DND-41 (cell line): ENCODE measurements at places on chromosomes 2 and 18.

GRCh38 chr2:233745073-233745755 lies 14.9 kb upstream of the UGT1A1 start:
- no peak for DNase-seq

- DNase-seq, result no peak
Observed at GRCh38 chr2:144515099-144515695, 4.7 kb downstream of the ZEB2 start.

DNA sequence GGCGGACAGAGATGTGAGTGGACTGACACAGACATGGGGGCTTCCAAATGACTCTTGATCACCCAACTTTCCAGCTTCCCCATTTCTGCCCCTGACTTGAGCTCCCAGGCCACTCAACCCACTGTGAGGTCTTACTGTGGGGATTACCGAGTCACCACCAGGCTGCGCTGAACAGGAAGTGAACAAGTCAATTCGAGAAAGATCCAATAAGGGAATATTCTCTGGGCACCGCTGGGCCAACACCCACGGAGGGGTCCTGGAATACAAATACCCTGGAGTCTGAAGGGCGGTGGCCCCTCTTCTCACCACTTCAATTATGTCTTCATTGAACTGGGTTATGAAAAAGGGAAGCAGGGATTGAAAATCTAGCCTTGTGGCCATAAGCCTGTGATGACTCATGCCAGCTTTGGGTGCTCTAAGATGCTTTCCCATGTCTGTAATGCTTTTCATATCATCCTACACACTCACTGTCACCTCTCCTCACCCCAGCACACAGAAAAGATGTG lies 37.7 kb downstream of the BCL11A start:
- no peak for DNase-seq

DNA sequence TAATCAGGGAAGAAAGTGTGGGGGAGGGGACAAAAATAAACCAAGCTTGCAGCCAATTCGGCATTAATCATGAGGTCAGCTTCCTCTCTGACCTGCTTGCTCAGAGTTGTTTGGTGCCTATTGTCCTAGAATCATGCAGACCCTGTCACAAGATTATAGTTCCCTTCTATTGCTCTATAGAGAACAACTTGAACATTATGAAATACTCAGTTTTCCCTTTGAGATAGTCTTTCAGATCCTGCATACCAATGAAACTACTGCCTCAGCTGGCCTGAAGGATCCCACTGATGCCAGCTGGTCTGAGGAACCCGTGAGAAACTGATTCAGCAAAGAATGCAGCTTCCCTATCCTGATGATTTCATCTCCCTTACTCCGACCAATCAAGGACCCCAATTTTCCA lies 955 bp upstream of the BBS5 start:
- no peak for DNase-seq

- DNase-seq, result no peak
Observed at GRCh38 chr2:134736167-134736880, 17.5 kb upstream of the TMEM163 start.

DNA sequence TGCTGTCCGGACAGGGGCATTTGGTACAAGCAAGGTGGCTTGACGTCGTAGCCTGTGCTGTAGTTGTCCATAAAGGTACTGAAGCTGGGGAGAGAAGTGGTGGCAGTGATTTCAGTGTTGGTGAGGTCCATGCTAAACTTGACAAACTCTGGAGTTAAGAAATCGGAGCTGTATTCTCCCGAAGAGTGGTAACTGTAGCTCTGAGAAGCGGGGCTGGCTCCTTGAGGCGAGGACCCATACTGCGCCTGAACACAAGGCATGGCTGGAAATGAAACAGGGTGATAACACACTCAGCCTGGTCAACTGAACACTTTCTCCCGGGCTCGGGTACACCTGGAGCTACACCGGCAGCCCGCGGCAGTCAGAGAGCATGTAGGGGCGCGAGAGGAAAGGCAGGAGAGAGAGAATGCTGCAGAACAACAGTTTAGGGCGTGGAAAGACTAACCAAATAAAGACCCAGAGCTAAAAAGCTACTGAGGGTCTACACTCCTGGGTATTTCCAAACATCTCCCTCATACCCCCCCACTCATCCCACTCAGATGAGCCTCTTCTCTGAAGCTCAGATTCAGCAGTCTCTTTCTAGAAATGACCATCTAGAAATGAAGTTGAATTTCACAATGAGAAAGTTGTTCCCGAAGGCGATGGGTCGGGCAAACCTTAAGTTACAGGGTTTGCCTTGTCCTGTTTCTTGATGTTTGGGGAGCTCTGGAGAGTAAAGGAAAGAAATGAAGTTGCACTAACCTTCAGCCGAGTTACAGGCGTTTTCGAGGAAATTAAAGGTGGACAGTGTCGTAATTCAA lies 2.4 kb downstream of the NR4A2 start:
- no peak for DNase-seq

- no peak for DNase-seq
Observed at GRCh38 chr18:58218117-58218516, 174.1 kb downstream of the NEDD4L start.

- DNase-seq, result no peak
Observed at GRCh38 chr18:54261894-54262293, 7.4 kb upstream of the POLI start.

- no peak for DNase-seq
Observed at GRCh38 chr2:34373586-34374233, 774.6 kb upstream of the FAM98A start.

- DNase-seq, result no peak
Observed at GRCh38 chr2:136901732-136902131, 136.4 kb downstream of the THSD7B start.
